ENCODE measurements at places on chromosomes 16 and 17.

- no peak for DNase-seq
Measured at GRCh38 chr17:8294814-8295316, 335 bp downstream of the SLC25A35 start.

- DNase-seq, result no peak
Measured at GRCh38 chr16:76386784-76387183, 109.6 kb downstream of the CNTNAP4 start.

GRCh38 chr17:64615028-64615677, 47.0 kb downstream of the SMURF2 start:
- no peak for DNase-seq

DNA sequence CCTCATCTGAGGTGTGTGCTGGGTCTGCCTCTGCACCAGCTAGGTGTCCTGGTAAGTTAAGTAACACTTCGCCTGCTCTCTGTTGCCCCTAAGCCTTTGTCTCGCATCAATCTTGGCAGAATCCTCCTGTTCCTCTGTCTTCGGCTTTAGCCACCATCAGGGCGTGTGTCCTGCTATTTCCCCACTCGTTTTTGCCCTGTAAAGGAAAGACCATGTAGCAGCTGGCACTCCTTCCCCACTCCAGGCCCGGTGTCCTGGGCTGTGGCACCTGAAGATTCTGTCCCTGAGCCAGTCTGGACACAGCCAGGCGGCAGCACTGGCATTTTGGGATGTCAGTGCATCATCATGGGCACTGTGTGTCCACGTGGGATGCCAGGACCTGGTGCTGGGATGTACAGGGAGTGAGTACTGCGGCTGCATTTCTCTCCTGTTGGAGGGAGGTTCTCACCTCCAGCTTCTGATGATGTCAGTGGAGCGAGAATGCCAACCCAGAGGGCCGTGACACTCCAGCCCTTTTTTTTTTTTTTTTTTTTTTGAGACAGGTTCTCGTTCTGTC, 26.2 kb upstream of the FOXK2 start:
- DNase-seq, result no peak

DNA sequence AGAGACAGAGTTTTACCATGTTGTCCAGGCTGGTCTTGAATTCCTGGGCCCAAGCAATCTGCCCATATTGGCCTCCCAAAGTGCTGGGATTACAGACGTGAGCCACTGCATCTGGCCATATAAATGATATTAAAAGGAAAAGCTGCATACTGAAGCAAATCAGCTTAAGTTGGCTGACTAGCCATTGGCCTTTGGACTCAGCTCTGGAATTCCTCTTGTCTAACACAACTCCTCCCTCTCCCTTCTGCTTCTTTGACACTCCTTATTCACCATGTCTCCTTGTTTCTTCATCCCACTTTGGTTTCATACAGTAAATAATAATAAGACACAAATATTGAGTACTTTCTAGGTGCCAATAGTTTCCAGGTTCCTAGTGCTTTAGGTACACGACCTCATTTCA, 7.5 kb downstream of the KRT12 start:
- DNase-seq, result no peak

GRCh38 chr16:77722309-77723107, at the start of gene NUDT7:
Gene NUDT7 (plus strand): TSS chr16:77722514. CDS start chr16:77722583, 69 bp downstream.
- peak; percentile 100 for DNase-seq

- DNase-seq, result peak; percentile 85
Measured at GRCh38 chr17:18246880-18247612, 11.5 kb downstream of the FLII start.

DNA sequence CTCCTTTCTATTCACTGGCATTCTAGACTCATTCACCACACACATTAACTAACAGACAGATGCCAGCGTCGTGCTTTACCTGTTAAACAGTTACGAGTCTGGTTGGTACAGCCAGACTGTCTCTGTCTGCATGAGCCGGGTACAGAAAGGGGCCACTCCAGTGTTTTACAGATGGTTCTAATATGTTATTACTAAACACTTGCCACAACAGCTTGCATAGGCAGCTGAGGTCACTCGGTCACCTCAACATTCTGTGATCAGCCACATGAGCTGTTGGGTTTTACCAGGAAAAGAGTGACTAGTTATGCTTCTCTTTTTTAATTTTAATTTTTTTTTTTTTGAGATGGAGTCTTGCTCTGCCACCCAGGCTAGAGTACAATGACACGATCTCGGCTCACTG, 25.2 kb downstream of the CD300A start:
- no peak for DNase-seq

DNA sequence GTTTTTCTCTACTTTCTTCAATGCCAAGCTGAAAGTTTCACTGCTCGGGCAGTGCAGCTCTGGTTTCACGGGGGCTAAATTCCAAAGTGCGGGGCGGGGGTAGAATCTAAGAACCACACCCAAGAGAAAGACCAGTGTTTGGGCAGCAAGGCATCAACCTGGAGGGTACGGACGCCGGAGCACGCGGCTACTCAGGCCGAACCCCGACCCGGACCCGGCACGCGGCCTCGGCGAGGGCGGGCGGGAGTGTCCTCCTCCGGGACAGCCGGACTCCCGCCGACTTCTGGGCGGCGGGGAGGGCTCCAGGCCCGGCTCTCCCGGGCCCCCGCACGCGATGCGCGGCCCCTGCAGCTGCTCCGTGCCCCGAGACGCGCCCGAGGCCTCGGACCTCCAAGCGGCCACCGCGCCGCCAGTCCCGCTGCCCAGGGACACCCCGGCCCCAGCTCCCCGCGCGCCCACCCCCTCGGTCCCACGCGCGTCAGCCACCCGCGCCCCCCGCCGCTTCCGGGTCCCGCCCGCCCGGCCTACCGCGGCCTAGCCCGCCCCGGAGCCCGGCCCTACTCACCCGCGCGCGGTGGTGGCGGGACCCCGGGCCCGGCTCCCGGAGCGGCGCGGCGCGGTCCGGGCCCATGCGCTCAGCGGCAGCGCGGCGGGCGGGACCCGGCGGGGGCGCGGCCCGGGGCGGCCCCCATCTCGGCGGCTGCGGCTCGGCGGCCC, 561 bp downstream of the AXIN1 start:
- DNase-seq, result no peak

DNA sequence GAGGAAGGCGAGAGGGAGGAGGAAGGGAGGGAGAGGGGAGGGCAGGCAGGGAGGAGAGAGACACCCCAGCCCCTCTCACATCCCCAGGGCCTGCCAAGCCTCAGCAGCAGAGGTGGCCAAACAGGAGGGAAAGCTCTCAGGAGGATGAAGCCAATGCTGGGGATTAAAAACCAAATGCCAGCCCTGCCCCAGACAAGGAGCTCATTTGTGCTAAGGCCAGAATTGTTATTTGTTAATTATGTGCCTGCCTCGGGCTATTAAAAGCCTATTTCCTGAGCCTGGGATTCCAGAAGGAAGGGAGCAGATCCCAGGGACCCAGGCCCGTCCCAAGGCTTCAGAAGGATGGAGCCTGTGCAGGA, 27.9 kb upstream of the GINS2 start:
- DNase-seq, result no peak

GRCh38 chr16:27289669-27290068, 21.1 kb upstream of the NSMCE1 start:
- DNase-seq, result no peak

DNA sequence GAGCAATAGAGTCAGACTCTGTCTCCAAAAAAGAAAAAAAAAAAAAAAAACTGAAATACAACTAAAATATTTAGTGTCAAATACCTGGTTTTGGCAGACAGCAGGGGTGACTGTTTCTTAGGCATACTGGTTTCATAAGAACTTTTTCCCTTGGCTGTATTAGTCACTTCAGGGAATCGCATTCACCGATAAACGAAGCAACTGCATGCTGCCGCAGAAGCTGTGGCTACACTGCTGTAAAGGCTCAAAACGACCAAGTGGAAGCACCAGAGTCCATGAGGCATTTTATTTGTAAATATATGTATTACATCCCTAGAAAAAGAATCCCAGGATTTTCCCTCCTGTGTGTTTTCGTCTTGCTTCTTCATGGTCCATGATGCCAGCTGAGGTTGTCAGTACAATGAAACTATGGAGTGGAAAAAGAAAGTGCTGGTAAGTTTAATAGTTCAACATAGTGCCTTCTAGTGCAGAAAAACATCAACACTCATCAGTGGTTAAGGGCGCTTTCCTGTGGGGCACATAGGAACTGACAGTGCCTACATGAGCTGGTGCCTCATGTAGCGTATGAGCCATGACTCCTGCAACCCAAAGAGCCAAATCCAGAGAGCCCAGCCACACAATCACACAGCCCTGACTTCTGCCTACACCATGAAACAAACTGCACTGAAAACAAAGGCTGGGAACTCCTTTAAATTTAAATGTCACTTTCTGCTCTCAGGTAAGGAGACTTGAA, 7.3 kb downstream of the RPS15A start:
- no peak for DNase-seq

- DNase-seq, result no peak
Measured at GRCh38 chr17:76537288-76537577, 276 bp downstream of the CYGB start.

- DNase-seq, result no peak
Measured at GRCh38 chr16:10070591-10070990, 111.6 kb downstream of the GRIN2A start.

DNA sequence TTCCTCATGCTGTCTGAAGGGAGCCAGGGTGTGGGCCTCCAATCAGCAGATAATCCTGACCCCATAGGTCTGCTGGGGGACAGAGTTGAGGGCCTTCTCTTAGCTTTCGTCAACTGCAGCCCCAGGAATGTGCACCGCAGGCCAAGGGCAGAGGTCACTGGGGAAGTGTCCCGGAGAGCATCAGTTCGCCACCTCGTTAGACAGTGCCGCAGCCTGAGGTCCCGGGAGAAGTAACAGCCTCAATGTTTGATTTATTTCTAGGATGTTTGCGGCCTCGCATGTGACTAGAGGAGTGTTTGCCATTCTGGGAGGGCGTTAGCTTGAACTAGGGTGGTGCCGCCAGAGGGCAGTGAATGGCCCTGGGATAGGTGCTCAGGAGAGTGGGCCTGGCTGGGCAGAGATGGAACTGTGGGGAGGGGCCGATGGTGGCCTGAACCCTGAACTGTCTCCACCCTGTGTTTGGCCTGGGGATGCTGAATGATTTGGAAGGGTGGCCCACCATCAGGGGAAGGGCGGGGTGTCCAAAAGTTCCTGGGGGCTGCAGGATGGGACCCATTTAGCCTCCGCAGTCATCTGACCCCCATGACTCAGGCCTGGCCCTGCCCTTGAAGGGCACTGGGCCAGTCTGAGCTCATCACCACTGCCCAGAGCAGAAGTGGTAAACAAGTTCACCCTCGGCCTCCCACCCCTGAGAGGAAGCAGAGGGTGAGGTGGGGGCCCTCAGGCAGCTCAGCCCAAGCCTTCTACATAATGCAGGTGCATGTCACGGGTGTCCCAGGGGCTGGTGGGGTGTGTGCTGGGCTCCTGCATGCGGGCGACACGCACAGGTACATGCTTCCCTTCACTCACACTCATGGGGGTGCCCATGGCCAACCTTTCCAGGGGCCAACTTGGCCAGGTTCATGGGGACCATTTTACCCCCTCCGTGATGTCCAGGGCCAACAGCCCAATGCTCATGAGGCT, 12.4 kb upstream of the TAC4 start:
- DNase-seq, result no peak

GRCh38 chr17:81831563-81831956, 1.5 kb downstream of the MCRIP1 start:
- DNase-seq, result no peak

- DNase-seq, result no peak
Measured at GRCh38 chr16:3791701-3792100, 74.4 kb upstream of the TRAP1 start.

DNA sequence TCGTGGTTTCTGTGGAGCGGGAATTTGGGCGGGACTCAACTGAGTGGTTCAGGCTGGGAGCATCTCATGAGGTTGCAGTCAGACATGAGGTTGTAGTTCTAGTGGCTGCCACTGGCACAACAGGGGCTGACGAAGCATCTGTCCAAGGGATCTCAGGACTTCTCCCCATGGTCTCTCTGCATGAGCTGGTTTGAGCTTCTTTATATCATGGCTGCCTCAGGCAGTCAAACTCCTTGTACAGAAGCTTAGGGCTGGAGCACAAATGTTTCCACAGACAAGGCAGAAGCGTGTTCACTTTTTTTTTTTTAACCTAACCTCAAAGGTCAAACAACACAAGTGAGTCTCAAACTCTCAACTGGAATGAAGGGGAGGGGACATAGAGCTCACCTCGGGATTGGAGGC, 243.3 kb downstream of the MSI2 start:
- no peak for DNase-seq

DNA sequence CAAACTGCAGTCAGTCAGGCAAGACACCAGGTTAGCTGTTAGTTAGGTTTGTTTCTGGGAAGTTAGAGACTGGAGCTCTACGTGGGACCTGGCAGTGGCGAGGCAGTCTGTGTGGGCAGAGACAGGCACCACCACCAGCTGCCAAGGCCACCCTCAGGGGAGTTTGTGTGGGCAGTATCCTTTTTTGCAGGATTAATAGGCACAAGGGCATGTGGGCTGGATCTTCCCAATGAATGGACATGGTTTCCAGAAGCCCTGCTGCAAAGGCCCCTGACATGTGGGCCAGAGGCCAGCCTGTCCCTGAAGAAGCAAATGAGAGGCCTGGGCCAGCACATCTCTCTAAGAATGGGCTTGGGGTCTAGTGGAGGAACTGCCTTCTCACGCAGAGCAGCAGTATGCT, 19.2 kb upstream of the SREBF1 start:
- DNase-seq, result no peak

DNA sequence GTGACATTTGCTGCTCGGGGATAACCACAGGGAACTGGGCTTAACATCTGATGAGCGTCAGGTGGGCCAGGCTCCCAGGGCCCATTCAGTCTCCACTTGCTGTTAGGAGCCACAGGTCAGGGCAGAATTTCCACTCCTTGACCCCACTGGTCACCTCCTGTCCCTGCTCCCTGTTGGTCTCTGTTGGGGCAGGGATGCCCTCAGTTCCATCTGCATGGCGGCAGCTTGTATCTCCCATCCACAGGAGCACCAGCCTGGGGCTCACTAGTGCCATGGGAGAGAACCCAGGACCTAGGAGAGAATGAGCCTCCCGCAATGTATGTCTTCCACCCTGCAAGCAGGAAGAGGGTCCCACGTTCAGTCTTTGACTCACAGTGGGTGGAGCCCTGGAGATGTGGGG, 212.1 kb downstream of the CCDC182 start:
- DNase-seq, result no peak

DNA sequence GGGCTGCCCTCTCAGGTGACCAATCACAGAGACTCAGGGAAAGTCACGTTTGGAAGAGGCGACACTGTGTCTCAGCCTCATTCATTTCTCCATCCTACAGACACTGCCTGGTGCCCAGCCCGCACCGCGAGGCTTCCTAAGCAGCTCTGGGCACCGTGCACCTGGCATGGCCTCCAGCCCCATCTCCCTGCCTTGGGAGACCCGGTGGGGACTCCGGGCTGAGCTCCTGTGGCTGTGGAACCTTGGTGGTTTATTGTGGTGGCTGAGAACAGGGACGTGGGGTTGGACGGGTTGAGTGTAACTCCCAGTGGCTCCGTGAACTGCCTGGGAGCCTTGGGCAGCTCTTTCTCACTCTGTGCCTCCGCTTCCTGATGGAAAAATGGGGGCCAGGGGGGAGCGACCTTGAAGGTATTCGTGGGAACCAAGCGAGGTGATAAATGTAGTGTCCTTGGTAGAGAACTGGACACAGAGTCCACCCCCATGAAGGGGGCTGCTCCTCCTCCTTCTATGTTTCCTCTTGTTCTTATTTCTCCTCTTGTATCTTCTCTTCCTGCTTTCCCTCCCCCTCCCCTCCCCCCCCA, 215.4 kb downstream of the SEC14L1 start:
- DNase-seq, result no peak
